ENCODE measurements at places on chromosomes 3 and 15. TPM values are rescaled to one million over a fixed set of nuclear protein-coding genes. Genes with fewer than 3 reads are reported as not detected.

ATP2B2 gene
- not detected for total RNA-seq

AQR gene
- 43.2 TPM for total RNA-seq

DPPA4 gene
- not detected for total RNA-seq

DNA sequence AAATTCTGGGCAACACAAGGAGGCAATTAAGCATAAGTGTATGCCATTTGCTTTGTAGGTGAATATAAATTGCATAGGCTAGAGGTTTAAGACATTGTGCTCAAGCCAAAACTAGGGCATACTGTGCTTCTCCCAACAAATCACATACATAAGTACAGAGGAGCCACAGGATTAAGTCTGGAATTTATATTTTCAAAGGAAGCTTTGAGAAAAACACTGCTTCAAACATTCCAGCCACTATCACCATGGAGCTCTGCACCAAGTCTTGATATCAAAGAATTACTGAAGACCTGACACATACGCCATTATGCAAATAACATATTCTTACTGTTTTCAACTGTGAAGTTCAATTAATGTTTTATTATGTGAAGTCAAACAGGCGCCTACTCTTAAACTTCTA lies 119.4 kb upstream of the NPHP3 start:
- DNase-seq, result no peak
- H3K4me1 ChIP-seq, result no peaks in the 10 kb centered on the region
- H3K36me3 ChIP-seq, result no peaks in the 10 kb centered on the region
- no peak overlapping the region for H3K4me3 ChIP-seq
- H3K27ac ChIP-seq, result no peak overlapping the region

- DNase-seq, result no peak
- peaks cover 7% of the 10 kb centered on the region for H3K27me3 ChIP-seq
Observed at GRCh38 chr15:66006986-66007385, 137.7 kb downstream of the RAB11A start.

GRCh38 chr3:126160243-126161210 lies 19.9 kb downstream of the ALDH1L1 start:
- H3K36me3 ChIP-seq, result no peaks in the 10 kb centered on the region
- no peaks in the 10 kb centered on the region for H3K4me1 ChIP-seq
- H3K27ac ChIP-seq, result no peak overlapping the region
- H3K4me3 ChIP-seq, result no peak overlapping the region

- H3K27ac ChIP-seq, result no peak overlapping the region
- no peak overlapping the region for H3K4me3 ChIP-seq
Observed at GRCh38 chr3:171404376-171404967, 55.7 kb downstream of the TNIK start.

- no peak overlapping the region for H3K27ac ChIP-seq
- H3K36me3 ChIP-seq, result no peaks in the 10 kb centered on the region
- no peak for DNase-seq
- H3K4me3 ChIP-seq, result no peak overlapping the region
- H3K27me3 ChIP-seq, result peaks cover 1% of the 10 kb centered on the region
- no peaks in the 10 kb centered on the region for H3K4me1 ChIP-seq
Observed at GRCh38 chr15:74174219-74174957, 878 bp downstream of the ISLR start.

All from activated T-helper 1 cell treated with anti-CD3 and anti-CD28 coated beads, Interleukin-12 subunit alpha, Interleukin-12 subunit beta, Interleukin-2, Interleukin-4 antibody, amounts not matched to agents 30 ng/mL and 10 ng/mL and 1 ng/mL, durations not matched to agents 14 hours and 24 hours and 36 hours (primary cell).